DMS153 (cell line): ENCODE measurements at places on chromosomes 6 and 20.

DNA sequence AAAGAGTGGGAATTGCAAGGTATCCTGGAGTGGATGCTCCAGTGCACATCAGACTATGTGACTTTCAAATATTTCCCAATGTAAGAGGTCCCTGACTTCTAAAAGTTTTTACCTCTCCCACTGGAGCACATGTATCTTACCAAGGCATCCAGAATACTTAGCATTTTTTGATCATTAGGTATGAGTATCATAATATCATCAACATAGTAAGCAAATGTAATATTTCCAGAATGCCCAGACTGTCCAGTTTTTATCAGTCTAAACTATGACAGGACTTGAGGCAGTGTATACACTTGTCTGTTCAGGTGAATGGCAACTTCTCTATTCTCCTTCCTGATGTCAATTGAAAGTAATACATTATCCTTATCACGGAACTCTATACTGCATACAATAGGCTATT is 924.6 kb upstream of the GJE1 start:
- DNase-seq, result no peak

DNA sequence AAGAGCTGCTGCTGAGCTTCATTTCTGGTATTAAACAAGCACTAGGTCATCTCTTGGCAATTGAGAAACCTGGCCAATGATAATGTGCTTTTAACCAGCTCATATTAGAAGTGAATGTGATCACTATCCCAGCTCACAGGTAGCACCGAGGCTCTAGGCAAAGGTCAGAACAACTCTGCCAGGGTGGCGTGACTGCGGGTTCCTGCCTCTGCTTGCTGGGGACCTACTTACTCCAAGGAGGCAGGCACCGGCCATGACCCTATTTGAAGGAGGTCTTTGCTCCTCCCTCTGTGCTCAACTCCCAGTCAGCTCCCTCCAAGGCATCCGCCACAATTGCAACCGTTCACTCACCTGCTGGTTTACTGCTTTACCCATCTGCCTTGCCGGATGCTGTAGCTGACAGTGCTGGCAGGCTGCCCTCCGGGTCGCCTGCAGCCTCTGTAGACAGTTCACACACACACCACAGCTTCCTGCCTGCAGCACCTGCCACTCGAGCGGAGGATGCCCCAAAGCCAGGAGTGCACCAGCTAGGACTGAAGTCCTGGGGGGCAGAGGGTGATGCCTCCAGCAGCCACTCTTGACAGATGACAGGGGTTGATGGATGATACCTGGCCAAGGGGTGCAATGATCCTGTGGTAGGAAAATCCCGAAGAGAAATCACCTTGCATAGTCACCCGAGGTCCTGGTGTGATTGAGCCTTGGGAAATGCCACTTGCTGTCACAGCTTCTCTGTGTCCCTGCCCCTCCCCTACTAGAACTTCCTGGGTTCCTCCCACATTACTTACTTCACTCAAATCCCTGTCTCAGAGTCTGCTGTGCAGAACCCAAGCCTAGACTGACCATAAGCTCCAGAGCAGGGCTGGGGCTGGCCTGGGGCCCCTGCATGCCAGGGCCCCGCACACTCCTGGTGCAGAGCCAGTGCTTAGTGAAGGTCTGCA is 8.8 kb upstream of the VSX1 start:
- DNase-seq, result peak; percentile 89

DNA sequence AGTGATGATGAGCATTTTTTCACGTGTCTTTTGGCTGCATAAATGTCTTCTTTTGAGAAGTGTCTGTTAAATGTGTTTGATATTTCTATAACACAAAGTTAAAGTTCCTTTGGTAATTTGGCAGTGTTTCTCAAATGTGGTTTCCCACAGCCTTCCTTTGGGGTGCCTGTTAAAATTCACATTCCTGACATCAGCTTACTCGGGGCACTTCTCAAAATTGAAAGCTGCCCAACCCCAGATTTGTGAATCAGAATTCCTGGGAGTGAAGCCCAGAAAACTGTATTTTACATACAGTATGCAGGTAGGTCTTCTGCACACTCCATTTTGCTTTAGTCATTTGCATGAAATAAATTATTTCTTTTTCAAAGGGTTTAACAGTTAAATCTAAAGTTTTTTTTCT is 207.9 kb downstream of the GMPR start:
- no peak for DNase-seq

- DNase-seq, result no peak
Measured at GRCh38 chr20:48226642-48227041, 441.4 kb upstream of the SULF2 start.

GRCh38 chr20:56974499-56975250 is 291.8 kb downstream of the BMP7 start:
- DNase-seq, result no peak

DNA sequence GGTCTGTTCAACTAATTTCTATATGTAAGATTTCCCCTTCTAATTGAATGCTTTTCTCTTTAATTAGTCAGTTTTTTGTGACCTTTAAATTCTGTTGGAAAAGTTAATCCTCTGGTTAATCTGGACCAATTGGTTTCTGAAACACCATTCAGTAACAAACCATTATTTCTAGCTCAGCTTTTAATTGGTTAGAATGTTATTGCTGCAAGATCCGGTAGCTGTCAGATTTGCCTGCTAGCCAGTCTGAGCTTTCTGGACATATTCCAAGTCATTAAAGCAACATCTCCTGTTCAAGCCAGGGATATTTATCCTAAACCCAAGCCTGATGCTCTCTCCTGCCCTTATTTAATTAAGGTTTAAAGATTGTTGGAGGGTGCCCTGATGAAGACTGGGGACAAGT is 55.1 kb upstream of the FBXL4 start:
- no peak for DNase-seq

DNA sequence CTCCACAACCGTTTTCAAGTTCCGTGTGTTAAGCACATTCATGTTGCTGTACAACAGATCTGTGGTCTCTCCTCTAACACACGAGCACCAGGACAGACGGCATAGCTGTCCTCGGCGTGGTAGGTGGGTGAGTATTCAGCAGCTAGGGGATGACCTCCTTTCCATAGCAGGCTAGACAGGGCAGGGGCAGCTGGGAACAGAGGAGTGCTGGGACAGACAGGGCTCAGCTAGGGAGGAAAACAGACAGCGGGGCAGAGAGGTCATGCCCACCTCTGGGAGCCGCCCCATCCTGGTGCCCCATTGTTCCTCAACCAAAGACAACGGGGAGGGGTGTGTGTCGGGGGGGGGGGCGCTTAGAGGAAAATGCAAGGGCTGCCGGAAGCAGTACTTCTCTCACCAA is 271.5 kb upstream of the FOXQ1 start:
- DNase-seq, result no peak

GRCh38 chr6:168128631-168129291 is 49.7 kb upstream of the FRMD1 start:
- no peak for DNase-seq

GRCh38 chr6:130602151-130602770 is 224.9 kb upstream of the SMLR1 start:
- DNase-seq, result peak; percentile 53

DNA sequence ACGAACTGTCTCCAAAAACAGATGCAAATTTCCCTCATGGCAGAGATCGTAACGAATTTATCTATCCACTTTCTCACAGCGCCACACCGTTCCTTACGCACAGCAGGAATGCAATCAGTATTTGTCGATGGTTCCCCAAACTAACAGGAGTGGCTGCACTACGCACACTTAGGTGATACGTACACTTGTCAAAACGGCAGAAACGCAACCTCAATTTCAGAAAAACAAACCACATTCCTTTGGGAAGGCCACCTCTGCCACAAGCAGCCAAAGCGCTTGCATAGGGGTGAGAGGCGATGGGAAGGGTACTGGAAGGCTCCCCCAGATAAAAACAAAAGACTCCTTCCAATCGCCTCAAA is 638 bp downstream of the MDN1 start:
- no peak for DNase-seq

DNA sequence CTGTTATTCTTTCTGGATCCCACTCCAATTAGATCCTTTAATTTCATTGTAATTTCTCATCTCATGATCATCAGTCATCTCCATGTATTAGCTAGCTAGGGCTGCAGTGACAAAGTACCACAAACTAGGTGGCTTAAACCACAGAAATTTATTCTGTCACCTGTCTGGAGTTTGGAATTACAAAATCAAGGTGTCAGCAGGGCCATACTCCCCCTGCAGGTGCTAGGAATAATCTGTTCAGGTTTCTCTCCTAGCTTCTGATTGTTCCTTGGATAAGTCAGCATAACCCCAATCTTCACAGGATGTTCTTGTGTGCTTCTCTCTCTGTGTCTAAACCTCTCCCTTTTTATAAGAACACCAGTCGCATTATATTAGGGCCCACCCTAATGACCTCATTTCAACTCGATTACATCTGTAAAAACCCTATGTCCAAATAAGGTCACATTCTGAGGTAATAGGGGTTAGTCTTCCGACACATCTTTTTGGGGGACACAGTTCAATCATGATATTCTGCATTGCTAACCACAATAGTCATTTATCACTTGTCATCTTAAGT is 40.5 kb downstream of the BEND6 start:
- DNase-seq, result no peak

DNA sequence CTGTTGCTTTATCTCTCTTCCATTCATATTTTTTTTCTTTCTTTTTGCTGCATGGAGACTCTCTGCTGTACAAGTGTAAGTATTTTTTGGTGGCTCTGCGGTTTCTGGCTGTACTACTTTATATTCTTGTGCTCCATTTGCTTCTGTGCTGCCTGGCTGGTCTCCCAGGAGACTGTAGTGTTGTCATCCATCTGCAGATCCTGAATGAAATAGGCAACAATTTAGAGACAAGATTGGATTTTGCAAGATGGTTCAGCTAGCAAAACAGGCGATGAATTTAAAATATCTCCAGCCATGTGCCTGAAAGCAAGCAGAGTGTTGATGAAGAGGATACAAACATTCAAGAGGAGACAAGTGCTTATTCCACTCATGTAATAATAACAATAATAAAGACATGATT is 75.1 kb upstream of the SCGN start:
- DNase-seq, result no peak

DNA sequence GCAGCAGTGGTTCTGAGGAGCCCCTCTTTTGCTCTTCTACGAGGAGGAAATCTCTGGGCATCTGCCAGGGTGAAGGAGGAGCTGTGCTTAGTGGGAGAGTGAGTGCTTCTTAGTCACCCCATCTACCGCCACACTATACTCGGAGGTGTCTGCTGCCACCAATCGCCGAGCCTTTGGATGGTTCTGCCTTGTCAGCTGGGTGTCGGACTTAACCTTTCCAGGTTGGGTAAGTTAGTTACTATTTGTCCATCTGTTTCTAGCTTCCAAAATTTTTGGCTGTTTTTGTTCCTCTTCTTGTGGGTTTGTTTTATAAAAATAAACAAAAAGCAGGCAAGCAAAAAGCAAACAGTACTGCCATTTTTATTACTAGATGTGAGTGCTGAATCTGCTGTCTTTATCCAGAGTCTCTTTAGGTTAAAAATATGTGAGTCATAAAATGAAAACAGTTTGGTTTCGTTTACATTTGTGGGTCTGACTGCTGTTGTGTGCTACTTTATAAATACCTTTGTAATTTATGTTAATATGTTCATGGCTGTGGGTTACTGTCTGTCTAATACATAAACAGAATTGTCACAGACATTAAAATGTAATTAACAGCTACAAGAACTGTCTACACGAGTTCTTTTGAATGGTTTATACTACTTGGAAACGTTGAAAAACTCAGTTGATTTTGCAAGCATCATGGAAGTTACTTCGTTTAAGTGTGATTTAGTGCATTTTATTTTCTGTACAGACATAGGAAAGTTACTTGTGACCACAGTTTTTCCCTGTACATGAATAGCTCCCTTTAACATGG is 89.2 kb downstream of the ARID1B start:
- DNase-seq, result no peak

- DNase-seq, result no peak
Measured at GRCh38 chr6:147637620-147638195, 129.2 kb downstream of the SAMD5 start.

DNA sequence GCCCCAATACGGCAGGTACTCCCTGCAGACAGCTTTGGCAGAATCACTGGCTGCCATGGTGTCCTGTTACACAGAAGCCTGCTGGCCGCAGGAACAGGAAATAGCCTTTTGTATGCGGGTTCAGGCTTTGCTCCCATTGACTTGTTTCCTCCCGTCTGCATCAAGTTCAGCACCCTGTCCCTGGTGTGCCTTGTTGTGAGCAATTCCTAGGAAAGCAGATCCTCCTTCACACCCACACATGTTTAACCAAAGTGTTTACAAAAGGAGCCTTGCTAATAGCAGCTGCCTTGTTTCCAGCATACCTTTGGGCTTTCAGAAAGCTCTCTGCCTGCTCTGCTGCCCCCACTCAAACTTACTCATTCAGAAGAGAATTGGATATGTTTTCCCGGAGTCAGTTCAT is 127.2 kb upstream of the SUPT3H start:
- peak; percentile 82 for DNase-seq

- no peak for DNase-seq
Measured at GRCh38 chr20:23998844-23999243, 10.3 kb upstream of the GGTLC1 start.

DNA sequence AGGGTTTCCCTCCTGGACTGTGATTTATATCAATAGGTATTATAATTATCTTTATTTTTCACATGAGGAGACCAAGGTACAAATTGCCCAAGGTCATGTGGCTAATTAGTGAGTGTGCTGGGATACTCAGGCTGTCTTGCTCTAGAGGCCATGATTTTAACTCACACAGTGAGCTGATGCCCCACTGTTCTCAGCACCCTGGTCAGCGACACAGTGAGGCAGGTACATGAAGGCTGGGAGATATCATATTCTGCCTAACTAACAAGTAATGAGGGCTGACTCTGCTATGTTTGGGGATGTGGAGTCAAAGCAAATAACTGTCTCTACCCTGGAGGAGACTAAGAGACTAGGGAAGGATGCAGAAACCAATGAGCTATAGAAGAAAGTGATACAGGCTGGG is 501.1 kb downstream of the PTPRT start:
- DNase-seq, result no peak

- no peak for DNase-seq
Measured at GRCh38 chr6:28251661-28252008, 434 bp downstream of the ZKSCAN4 start.

- no peak for DNase-seq
Measured at GRCh38 chr20:61316346-61316745, 64.3 kb downstream of the CDH4 start.

GRCh38 chr6:121503589-121503991 is 68.1 kb downstream of the GJA1 start:
- no peak for DNase-seq

GRCh38 chr6:73418081-73418741 is 23.6 kb downstream of the DDX43 start:
- no peak for DNase-seq

GRCh38 chr6:33276864-33277662 is at the start of gene B3GALT4:
Gene B3GALT4 (plus strand): TSS chr6:33277123. CDS start chr6:33277420, 297 bp downstream.
- DNase-seq, result peak; percentile 71

- no peak for DNase-seq
Measured at GRCh38 chr6:44659726-44660125, 272.2 kb downstream of the CDC5L start.

DNA sequence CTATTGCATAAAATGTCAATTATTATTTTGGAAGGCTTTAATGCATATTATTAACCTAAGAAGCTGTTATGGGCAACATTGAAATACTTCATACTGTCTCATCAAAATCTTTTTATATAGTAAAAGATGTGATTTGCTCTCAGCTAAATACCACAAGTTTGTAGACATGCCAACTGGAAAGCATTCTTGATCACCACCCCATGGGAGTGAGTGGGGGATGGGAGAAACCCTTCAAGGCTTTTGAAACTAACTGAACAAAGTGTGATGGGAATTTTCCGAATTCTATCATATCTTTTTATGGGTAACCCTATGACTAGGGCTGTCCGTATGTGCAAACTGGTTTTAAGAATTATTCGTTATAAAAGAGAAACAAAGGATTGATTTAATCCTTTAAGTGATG is 377.3 kb upstream of the JAG1 start:
- DNase-seq, result no peak

- no peak for DNase-seq
Measured at GRCh38 chr20:16469395-16469905, 103.8 kb downstream of the KIF16B start.
